Fibroblast of pulmonary artery (primary cell): ENCODE measurements at places on chromosomes 13 and 19.
A peak's percentile ranks its signal among the peaks of the same experiment; 100 is the strongest.

GRCh38 chr19:37997911-37998344 is 90.9 kb downstream of the SIPA1L3 start:
- peak; percentile 89 for DNase-seq

GRCh38 chr19:1213391-1214286 is 8.1 kb downstream of the STK11 start:
- DNase-seq = peak; percentile 73

- DNase-seq = peak; percentile 53
Observed at GRCh38 chr19:40549007-40549708, 27.5 kb upstream of the SHKBP1 start.

DNA sequence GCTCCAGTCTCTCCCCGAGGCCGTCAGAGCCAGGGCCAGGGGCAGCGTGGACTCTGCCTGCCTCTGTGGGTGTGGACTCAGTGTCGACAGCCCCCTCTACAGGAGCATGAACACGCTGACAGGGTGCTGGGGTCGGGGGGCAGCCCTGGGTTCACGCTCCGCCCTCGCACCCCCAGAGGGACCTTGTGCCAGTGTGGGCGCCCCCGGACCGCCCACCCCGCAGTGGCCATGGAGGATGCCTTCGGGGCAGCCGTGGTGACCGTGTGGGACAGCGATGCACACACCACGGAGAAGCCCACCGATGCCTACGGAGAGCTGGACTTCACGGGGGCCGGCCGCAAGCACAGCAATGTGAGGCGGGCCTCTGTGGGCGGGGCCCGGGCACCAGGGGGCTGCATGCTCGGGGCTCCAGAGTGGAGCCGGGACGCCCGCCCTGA is 8.3 kb downstream of the TRPM4 start:
- no peak for DNase-seq

GRCh38 chr13:79895416-79895815 is 414.5 kb downstream of the NDFIP2 start:
- DNase-seq = no peak
